ENCODE measurements at places on chromosomes 5 and 9. TPM values are rescaled to one million over a fixed set of nuclear protein-coding genes. Genes with fewer than 3 reads are reported as not detected.

Gene DMRT2
- not detected for total RNA-seq

Gene ADAMTS12
- 2.0 TPM for total RNA-seq

Gene STING1
- total RNA-seq, result 3.2 TPM

Gene OLFML2A
- 3.2 TPM for total RNA-seq

Gene ALDH7A1
- 33.2 TPM for total RNA-seq

Gene ELAVL2
- 196 TPM for total RNA-seq

Gene PALM2AKAP2
- total RNA-seq, result 2.5 TPM

Gene MYOZ3
- 3.9 TPM for total RNA-seq

Gene TAF11L5
- not detected for total RNA-seq

Gene CD72
- 0.49 TPM for total RNA-seq

Gene NFIL3
- total RNA-seq, result 29.5 TPM

Gene MACIR
- 28.5 TPM for total RNA-seq

Gene ATG10
- 9.1 TPM for total RNA-seq

Gene HTR1A
- 8.4 TPM for total RNA-seq

Gene CMYA5
- total RNA-seq, result 0.74 TPM

Gene UBAC1
- total RNA-seq, result 24.6 TPM

Gene KLF4
- 3.2 TPM for total RNA-seq

Gene DRD1
- total RNA-seq, result 4.7 TPM

Gene ORM2
- not detected for total RNA-seq

Gene PTPN3
- total RNA-seq, result 4.4 TPM
